ENCODE measurements at places on chromosomes 1 and 21.
A peak's percentile ranks its signal among the peaks of the same experiment; 100 is the strongest.

GRCh38 chr1:93961443-93961842, 52.2 kb upstream of the GCLM start:
- no peak for DNase-seq

DNA sequence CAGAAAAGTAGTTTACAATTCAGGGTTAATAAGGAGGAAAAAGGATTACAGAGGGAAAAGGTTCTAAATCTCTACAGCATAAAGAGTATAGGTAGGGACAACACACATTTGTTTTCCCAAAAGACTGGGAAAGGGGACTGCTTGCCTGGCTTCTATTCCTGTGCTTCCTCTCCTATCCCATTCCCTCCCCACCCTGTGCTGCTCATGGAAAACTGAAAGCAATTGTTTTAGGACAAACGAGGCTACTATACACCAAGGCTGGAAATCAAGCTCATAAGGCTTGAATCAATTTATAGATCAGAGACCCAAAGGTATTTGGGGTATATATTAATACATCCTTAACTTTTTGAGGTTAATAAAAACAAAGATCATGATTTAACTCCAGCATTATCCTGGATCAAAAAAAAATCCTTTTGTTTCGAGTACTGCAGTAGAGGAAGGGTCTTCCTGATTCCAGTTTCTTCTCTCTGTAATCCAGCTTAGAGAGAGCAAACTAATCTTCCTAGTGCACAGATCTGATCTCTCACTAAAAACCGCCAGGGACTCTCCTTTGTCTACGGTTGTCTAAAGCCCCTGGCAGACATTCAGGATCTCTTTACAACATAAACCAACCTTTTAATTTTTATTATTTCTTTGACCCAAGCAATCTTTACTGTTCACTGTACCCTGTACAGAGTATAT, 37.4 kb upstream of the A3GALT2 start:
- no peak for DNase-seq

GRCh38 chr1:160641323-160642280, 5.2 kb downstream of the SLAMF1 start:
- DNase-seq = no peak

- peak; percentile 45 for DNase-seq
These were observed 354.0 kb upstream of the DUSP10 start for GRCh38 chr1:222095606-222096475.

- DNase-seq = no peak
These were observed 850 bp downstream of the SESN2 start for GRCh38 chr1:28259934-28260802.

DNA sequence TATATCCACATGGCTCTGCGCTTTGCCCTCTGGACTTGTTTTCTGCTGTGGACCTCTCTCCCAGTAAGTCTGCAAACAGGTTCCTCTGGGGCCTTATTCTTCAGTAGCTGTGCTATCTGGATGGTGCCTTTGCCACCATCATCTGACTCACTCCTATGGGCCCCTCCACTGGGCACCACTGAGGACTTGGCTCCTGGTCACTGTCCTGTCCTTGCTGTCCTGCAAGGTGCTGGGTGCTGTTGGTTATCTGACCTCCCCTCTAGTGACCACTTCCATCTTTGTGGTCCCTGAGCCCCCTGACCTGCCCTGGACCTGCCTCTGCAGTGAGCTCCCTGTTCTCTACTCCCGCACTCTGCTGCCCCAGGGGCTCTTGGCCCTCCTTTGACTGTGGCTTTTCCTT, 6.7 kb downstream of the CNIH3 start:
- DNase-seq = no peak

- DNase-seq = peak; percentile 89
These were observed 27.8 kb upstream of the PRSS38 start for GRCh38 chr1:227787513-227788270.

GRCh38 chr1:192443616-192444015, 126.8 kb downstream of the RGS21 start:
- DNase-seq = no peak

- no peak for DNase-seq
These were observed 1.8 kb downstream of the GPR3 start for GRCh38 chr1:27394282-27394658.

GRCh38 chr1:32398401-32398800, 4.2 kb upstream of the BSDC1 start:
- DNase-seq = no peak

DNA sequence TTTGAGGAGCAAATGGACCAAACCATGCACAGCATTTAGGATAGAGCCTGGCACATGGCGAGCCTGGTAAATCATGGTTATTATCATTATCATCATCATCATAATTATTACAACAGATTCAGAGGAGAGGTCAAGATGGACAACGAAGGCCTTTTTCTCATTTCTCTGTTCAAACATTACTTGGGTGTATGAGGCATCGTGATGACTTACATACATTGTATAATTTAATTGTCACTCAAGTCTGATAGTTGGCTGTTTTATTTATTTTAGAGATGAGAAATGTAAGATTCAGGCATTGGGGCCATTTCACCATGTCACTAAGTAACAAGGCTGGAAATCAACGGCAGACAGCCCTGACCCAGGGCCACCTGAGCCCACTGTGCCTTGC, 68.1 kb downstream of the SLC35F3 start:
- no peak for DNase-seq

DNA sequence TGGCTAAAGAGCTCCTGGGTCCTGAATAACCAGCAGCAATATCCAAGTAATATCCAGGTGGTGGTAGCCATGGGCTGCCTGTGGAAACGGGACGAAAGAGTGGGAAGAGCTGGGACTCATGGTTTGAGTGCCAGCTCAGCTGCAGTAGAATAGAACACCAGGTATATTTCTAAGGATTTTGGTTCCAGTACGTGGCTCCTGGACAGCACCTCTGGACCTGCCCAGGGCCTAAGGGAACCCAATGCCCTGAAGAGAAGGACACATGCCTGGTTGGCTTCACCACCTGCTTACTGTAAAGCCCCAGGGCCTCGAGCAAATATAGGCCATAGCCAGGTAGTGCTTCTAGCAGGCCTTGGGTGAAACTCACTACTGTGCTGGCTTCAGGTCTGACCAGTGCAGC, 566.7 kb downstream of the KIF26B start:
- no peak for DNase-seq

- no peak for DNase-seq
These were observed 161.5 kb downstream of the HLX start for GRCh38 chr1:221040691-221041285.

DNA sequence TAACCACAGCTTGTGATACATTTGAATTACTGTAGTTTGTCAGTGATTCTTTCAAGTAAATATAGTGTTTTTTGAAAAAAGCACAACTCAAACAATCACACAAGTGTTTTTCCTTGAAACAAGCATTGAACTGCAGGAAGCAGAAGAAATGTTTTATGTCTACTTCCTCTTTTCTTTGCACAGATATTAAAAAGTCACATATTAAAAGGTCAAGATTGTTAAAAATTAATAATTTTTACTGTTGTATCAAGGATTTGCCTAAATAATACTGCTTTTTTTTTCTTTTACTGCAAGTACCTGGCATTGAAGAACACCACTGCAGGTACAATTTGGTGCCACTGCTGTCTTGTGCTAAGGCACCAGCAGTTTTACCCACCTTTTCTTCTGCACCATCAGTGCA, 214.2 kb upstream of the C1orf105 start:
- DNase-seq = no peak

DNA sequence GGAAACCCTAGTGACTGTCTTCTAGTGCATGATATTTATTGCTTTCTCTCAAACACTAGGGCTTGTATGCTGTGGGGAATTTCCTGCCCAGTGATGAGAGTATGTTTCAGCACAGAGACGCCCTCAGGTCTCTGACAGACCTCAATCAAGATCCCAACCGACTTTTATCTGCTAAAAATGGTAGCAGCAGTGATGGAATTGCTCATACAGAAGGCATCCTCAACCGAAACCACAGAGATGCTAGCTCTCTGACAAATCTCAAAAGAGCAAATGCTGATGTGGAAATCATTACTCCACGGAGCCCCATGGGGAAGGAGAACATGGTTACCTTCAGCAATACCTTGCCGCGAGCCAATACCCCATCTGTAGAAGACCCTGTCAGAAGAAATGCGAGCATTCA, 41.3 kb downstream of the PLPPR4 start:
- DNase-seq = no peak

DNA sequence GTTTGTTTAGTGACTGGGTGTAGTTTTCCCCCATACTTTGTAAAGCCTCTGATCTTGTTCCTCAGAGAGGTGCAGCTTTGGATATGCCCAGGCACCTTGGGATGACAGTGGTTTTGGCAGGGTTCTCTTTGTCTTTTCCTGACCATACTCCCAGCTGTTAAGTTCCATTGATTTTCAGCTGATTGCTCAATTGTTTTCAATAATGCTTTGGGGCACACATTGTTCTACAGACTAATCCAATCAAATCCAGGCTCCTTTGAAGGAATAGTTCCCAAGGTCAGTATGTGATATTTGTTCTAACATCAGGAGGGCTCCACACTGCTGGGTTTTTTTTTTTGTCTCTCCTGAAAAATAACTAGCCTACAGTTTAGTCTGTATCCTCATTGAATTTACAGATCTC, 24.8 kb downstream of the PPP2R5A start:
- no peak for DNase-seq

GRCh38 chr1:224404916-224405603, 29.5 kb downstream of the WDR26 start:
- DNase-seq = no peak

GRCh38 chr1:53369034-53369750, 41.3 kb upstream of the LRP8 start:
- no peak for DNase-seq

- no peak for DNase-seq
These were observed 164.3 kb downstream of the MIS18A start for GRCh38 chr21:32114419-32115035.

GRCh38 chr1:40750451-40750908, 33.1 kb upstream of the KCNQ4 start:
- DNase-seq = no peak

GRCh38 chr1:15578921-15579682, 5.7 kb downstream of the AGMAT start:
- peak; percentile 9 for DNase-seq

DNA sequence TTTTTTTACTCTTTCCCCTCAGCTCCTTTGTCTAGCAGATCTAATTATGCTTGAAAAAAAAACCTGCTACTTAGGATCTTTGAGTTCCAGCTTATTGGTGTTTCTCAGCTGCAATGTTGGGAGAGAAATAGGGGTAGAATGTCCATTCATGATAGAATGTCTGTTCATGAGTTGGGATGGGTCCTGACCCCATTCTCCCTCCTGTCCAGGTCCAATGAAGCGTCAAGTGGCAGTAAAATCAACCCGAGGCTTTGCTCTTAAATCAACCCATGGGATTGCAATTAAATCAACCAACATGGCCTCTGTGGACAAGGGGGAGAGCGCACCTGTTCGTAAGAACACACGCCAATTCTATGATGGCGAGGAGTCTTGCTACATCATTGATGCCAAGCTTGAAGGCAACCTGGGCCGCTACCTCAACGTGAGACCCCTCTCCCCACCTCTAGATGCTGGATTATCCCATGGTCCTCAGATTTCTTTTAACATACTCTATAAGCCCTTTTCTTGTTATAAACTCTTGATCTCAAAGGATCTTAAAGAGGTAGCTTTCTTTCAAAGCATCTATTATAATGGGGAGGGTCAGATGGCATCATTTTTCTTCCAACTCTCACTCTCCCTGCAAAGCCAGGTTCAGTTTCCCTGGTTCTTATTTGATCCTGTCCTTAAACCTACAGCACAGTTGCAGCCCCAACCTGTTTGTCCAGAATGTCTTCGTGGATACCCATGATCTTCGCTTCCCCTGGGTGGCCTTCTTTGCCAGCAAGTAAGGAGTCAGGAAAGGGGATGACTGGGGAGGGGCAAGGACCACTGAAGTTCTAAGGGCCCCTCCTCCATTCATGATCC, 11.1 kb downstream of the CERS2 start:
- DNase-seq = no peak

DNA sequence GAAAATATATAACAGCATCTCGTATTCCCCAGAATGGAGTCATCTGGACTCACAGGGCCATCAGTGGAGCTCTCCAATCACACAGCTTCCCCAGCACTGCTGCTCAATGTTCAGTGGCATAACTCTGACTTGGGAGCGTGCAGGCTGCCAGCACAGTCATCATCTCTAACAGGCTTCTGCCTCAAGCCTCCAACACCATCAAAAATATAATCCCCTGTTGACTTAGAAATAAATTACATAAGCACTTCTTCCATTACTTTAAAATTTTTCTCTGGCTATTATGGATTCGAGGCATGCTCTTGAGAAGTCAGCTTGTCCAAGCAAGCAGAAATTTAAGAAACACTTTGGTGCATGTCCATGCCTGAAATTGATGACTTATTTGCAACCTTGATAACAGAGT, 6.2 kb downstream of the DUSP23 start:
- DNase-seq = no peak

- DNase-seq = no peak
These were observed 608 bp upstream of the MX2 start for GRCh38 chr21:41361053-41361785.

GRCh38 chr1:48206371-48206770, 16.1 kb upstream of the SLC5A9 start:
- DNase-seq = no peak

- DNase-seq = no peak
These were observed 13.3 kb downstream of the PMF1 start for GRCh38 chr1:156226116-156226538.

- DNase-seq = no peak
These were observed 100.6 kb downstream of the DISC1 start for GRCh38 chr1:231727171-231727570.

GRCh38 chr1:178344513-178345091, 152.2 kb downstream of the CLEC20A start:
- no peak for DNase-seq

DNA sequence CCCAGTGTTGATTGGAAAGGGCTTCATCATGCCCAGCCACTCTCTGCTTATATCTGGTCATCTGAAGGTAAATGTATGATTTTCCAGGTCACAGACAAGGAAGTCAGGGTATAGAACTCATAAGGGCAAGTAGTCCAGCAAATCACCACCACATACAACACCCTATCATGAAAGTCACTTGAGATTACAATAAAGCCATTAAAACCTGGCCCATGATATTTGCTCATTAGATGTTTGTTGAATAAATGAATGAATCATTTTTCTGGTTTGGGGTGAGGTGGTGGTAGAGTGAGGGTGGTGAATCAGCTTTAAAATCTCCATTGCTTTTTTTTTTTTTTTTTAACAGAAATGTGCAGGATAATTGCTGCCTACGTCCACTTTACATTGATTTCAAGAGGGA, 91.9 kb downstream of the TGFB2 start:
- DNase-seq = no peak

DNA sequence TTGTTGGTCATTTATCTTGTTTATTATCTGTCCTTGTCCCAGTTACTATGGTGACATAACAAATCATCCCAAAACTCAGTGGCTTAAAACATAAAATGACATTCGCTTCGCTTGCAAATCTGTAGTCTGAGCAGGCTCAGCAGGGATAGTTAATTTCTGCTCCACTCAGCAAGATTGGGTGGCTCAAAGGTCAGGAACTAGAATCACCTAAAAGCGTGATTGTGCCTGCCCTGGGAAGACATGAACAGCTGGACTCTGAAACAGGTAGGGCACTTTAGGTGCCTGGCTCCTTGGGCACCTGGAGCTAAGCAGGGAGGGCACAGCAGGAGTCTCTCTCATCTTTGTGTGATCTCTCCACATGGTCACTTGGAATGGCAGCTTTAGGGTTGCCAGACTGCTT, 14.7 kb upstream of the TRAF3IP3 start:
- DNase-seq = no peak

GRCh38 chr1:85224734-85225623, 24.2 kb upstream of the SYDE2 start:
- DNase-seq = no peak

All from activated T-cell treated with anti-CD3 and anti-CD28 coated beads for 24 hours (primary cell).